MCF 10A (cell line): ENCODE measurements at places on chromosomes 13 and 19.

- peak; percentile 43 for DNase-seq
Measured at GRCh38 chr19:56295531-56296455, 18.8 kb downstream of the ZSCAN5A start.

DNA sequence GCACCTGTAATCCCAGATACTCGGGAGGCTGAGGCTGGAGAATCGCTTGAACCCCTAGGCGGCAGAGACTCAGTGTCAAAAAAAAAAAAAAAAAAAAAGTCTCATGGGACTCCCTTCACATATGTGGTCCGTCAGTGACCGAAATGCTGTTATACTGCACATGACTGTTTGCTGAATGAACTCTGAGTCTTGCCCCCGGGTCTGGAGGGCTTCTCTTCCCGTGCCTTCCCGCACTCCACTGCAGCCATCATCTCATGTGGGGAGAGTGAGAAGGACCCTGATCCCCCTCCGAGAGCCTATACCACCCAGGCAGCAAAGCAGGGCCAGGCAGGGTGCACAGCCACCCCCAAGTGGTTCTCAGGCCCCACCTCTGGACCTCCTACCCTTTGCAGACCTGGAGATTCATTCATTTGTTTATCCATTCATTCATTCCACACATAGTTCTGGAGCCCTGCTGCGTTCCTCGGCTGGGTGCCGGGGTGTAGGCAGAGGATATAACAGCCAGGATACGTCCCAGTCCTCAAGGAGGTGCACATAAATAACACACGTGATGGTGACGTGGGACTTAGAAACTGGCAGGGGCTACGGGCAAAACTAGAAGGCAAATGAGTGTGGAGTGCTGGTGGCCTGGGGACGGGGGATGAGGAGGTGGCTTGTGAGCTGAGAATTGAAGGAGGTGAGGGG, 14.2 kb downstream of the NDUFA11 start:
- DNase-seq, result no peak

DNA sequence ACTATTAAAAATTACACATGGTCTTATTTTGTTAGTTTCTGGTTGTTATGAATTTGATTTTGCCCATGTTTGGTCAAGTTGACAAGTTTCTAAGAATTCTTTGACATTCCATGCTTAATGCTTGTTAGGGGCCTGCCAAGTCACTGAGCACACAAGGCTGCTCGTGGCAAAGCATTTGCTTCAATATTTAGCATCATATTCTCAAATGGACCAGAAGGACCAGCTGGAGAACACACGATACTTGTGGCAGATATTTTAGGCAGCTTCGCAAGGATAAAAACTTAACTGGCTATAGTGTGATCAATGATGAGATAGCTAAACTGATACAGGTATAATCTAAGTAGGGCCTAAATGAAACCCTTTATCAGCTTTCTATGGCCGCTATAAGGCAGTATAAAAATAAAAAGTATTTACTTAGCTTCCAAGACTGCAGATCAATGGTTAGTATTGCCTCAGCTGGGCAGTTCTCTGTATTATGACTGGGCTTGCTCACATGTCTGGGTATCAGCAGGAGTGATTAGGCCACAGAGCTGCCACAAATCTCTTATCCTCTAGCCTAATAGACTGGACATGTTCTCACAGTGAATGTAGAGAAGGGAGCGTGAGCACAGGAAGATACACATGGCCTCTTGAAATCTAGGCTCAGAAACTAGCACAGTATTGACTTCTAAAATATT, 155.9 kb upstream of the SPRY2 start:
- no peak for DNase-seq

- DNase-seq, result no peak
Measured at GRCh38 chr13:110559429-110559943, 2.0 kb downstream of the RAB20 start.

DNA sequence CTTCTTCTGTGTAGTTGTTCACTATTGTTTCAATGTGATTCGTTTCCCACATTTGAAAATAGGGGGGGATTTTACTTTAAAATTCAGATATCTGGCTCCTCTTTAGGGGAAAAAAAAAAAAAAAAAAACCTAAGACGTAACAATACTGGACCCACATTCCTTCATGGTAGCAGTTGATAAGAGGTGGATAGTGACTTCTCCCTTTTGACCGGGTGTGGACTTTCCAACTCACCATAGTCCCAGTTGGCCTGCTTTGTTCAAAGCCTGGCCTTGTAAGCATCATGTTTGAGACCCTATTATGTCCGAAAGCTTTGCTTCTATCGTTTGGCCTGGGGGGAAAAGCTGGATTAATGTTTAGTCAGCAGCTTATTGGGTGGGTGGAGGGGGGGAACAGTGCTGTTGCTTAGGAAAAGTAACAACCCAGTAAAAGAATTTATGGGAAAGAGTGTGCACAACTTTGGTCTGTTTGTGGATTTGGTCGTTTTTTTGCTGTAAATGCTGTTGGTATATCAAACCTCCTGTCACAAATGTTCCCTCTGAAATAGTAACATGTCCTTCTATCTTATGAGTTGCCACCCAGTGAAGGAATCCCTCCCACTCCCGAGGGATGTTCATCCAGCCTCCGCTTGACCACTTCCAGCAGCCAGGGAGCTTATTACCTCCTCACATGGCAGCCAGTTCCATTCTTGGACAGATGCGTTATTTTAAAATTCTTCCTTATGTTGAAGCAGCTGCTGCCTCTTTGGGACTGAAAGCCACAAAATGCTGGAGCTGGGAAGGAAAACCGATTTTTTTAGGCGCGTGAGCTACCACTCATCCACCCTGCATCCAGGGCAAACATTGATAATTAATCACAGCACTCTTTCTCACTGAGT, 10.4 kb downstream of the SAMD4B start:
- no peak for DNase-seq

- no peak for DNase-seq
Measured at GRCh38 chr13:47049276-47049989, 152.6 kb upstream of the HTR2A start.

DNA sequence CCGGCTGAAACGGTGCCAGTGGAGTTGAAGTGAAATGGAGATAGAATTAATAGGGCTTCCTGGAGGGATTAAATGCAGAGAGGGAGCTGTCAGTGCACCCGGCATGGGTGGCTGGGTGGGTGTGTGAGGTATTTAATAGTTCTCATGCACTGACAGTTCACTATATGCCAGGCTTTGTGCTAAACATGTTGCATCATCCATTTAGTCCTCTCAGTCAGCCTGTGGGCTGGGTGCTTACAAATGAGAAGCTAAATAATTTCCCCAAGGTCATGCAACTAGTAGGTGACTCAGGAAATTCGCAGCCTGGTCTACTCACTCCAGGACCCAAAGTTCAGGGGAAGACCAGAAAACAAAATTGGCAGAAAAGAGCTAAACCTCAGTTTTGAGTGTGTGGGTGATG, 63.5 kb upstream of the SPATA13 start:
- DNase-seq, result peak; percentile 40

DNA sequence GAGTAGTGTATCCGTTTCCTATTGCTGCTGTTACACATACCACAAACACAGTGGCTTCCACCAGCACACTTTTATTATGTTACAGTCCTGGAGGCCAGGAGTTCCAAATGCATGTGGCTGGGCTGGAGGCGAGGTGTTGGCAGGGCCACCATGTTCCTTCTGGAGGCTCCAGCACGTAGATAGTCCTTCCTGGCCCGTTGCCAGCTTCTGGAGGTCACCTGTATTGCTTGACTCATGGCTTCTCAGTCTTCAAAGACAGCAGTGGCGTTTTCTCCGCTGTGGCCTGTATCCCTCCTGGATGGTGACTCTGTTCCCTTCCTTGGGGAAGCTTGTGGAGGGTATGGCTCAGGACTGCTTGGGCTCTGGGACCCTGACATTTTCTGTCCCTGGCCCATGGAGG, 15.2 kb downstream of the ZNF473 start:
- no peak for DNase-seq

DNA sequence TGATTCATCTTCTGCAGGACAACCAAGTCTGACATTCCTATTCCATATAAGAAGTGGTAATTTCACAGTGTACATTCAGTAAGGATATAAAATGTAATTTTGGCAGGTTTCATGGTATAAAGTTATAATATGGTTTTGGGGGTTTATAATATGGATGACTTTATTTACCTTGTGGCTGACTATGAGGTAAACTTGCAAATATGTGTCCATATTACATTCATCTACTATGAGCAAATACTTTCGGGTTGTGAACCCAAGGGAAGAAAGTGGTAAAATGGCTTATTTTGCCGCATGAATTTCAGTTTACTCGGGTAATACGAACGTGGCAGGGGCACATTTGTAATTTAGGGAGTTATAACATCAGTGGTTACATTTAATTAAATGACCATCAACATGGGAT, 86.7 kb upstream of the TNFSF11 start:
- no peak for DNase-seq

- no peak for DNase-seq
Measured at GRCh38 chr13:69948016-69948415, 159.6 kb upstream of the ATXN8OS start.

DNA sequence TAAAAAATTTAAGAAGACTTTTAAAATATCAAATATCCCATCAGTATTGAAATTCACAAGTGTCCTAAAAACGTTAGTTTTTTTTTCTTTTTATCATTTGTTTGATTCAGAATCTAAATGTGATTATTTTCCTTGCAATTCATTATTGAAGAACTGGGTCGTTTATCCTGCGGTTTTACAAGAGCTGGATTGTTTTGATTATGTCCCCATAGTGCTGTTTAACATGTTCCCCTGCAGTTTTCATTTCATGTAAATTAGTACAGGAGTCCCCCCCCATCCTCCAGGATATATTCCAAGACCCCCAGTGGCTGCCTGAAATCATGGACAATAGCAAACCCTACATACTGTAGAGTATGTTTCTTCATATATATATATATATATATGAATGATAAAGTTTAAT, 105.7 kb downstream of the KCTD15 start:
- DNase-seq, result no peak

DNA sequence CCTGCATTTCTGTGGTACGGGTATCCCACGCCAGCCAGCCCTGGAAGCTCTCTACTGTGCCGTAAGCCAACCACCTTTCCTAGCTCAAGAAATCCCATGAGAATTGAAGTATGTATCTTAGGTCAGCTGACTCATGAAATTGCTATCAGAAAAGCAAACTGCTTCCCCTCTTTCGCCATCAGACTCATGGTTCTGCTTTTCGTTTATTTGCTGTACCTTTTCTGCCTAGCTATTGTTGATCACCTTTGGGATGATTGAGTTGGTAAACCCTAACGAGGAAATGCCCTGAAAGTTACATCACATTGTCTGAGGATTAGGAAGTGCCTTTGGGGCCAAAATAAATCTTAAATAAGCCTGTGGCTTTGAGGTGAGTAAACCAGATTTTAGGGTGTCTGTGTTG, at the start of gene ADGRE3:
Gene ADGRE3, minus strand, starts transcription at position 81 of the 400 bp plus-strand sequence. Its CDS starts 74 bp downstream, at position 7.
- no peak for DNase-seq

GRCh38 chr19:20165971-20166592, 932 bp upstream of the ZNF486 start:
- no peak for DNase-seq

DNA sequence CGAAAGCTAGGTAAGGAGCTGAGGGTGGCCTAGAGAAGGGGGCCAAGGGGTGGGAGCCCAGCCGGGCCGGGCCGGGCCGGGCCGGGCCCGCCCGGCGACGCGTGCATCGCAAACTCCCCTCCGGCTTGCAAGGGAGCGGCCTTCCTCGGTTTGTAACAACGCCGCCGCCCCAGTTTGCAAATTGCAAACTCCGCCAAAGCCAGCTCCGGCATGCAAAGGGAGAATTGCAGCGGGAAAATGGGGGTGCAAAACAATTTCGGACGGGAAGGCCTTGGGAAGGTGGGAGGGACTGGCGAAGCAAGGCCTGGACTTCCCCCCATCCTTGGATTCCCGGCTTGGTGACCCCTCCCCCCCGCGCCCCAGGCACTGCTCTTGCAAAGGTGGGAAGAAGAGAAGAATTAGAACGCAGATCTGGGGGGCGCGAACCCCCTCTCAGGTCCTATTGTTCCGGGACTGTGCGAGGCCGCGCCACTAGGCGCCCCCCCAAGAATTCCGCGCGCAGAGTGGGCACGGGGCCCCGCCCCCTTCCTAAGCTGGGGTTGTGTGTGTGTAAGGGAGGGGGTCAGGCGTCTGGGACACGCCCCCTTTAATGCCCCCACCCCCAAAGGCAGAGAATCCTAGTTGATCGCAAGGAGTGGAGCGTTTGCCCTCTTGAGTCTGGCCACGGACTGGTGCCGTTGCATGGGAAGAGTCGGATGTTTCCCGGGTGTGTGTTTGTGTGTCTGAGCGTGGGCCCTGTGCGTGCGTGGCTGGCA, 926 bp downstream of the PRR12 start:
- DNase-seq, result peak; percentile 65

- no peak for DNase-seq
Measured at GRCh38 chr13:20053891-20054290, 95.4 kb downstream of the ZMYM2 start.

DNA sequence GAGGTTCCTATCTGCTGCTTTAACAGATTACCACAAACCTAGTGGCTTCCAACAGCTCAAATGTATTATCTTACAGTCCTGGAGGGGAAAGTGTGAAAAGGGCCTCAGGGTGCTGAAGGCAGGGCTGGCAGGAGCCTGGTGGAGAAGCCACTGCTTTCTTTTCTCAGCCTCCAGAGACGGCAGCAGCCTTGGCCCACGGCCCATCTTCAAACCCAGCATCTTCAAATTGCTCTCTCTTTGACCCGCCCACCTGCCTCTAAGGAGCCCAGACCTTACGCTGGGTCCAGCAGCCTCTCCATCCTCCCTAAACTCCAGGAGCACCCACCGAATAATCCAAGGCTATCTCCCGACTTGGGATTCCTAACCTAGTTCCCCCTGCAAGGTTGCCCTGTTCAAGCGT, 35.6 kb downstream of the C13orf46 start:
- no peak for DNase-seq

DNA sequence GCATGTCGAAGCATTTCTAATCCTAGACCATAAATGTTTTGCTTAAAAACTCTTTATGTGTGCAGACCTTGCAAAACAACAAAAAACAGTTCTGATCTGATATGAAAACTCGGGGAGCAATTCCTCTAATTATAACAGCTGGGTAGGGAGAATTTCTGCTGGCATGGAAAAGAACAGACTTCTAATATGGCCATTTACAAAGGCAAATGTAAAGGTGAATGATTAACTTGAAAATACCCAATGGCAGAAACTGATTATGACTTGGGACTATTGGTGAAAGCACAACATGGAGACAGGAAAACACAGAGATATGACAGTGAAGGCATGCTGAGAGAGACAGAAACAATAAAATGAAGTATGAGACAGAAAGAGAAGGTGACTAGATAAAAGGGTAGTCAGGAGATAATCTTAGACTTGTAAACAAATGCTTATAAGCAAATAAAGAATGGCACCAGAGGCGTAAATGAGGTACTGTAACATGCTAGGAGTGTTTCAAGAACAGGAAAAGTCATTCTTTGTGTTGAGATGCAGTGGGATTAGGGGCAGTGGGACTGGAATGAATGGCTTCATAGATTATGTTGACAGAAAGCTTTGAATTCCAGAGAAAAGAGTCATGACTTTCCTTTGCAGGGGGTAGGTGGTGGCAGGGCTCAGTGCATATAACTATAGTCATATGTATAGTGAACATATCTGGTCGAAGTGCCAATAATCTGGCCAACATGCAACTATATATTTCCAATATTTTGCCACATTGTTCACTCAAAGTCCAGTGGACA, 393.0 kb downstream of the ITGBL1 start:
- DNase-seq, result no peak

DNA sequence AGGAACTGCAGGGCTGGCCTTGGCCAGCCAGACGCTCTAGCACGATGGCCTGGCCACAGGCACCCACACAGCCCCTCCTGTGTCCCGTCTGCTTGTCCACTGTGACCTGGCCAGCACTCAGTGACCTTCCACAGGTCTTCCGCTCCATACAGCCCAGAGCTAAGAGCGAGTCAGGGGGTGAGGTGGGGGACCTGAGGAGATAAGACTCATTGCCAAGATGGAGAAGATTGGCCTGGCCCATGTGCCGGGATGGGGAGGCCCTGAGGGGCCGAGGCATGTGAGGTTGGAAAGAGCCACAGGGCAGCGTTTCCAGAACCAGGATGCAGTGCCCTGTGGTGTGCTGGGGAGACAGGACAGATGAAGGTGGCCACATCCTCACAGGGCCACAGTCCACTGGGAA, 10.2 kb upstream of the SLC7A9 start:
- no peak for DNase-seq
